Stimulated activated CD4-positive, alpha-beta T cell treated with anti-CD3 and anti-CD28 coated beads, Interleukin-1b, Interleukin-23, amount 100 ng/mL, for 1 hour (primary cell): ENCODE measurements at places on chromosomes 7 and 10.

GRCh38 chr10:7700577-7701125, 2.5 kb upstream of the ITIH2 start:
- no peak for DNase-seq

GRCh38 chr10:113386005-113386404, 166.8 kb upstream of the HABP2 start:
- DNase-seq = no peak

GRCh38 chr7:84666651-84667050, 472.1 kb upstream of the SEMA3A start:
- DNase-seq = no peak

GRCh38 chr10:92816091-92816531, 32.2 kb upstream of the EXOC6 start:
- no peak for DNase-seq

GRCh38 chr10:71134732-71135211, 77.6 kb upstream of the UNC5B start:
- DNase-seq = no peak

DNA sequence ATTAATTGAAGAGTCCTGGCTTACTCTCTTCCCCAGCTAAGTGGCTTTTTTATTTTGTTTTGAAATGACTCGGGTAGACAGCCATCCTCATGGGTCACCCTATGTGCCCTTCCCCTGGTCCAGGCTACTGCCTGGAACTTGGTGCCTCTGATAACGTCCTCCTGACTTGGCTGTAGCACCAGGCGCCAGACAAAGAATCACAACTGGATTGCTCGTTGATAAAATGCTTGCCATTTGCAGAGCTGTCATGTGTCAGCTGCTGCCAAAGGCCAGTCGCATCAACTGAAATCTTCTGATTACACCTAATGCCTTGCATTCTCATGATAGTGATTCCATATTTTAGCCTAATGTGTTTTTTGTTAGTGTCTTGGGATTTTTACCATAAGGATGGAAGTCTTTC, 27.4 kb upstream of the ABLIM1 start:
- DNase-seq = no peak

- no peak for DNase-seq
Measured at GRCh38 chr7:42414941-42415505, 178.0 kb upstream of the GLI3 start.

GRCh38 chr7:77269360-77270093, 69.9 kb upstream of the FGL2 start:
- no peak for DNase-seq

- DNase-seq = no peak
Measured at GRCh38 chr10:75097666-75098285, 13.7 kb upstream of the SAMD8 start.

GRCh38 chr7:159108941-159109652, 35.6 kb downstream of the VIPR2 start:
- DNase-seq = no peak

DNA sequence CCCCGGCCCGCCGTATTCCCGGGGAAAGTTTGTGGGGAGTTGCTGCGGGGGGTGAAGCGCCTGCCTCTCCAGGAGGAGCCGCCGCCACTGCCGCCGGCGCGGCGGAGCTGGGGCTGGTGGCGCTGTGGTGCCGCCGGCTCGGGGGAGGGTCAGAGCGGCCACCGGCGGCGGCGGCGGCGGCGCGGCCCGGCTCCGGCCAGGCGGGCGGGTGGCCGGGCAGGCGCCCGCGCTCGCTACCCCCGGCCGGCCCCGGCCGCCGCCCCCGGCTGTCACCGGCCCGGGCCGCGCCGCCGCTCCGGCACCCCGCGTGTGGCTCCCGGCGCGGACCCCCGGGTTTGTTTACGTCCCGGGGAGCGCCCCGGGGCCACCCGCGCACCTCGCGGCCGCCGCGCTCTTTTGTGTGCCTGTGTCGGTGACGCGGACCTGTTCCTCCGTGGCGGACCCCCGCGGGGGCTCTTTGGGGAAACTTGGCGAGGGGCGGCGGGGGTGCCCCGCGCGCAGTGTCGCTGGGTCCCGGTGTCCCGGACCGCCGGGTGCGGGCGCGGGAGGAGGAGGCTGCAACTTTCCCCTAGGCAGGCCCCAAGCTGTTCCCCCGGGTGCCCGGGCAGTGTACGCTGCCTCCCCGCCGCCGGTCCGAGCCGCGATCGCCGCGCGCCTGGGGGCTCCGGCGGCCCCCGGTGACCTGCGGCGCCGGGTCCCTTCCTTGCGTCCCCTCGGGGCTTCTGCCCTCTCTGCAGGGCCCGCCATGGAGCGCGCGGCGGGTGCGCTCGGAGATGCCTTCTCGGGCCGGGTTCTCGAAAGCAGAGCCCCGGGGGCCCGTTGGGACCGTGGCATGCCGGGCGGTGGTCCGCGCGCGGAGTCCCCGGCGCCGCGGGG, 593 bp upstream of the CUX1 start:
- DNase-seq = no peak

- no peak for DNase-seq
Measured at GRCh38 chr10:120423431-120424197, 33.4 kb upstream of the PLPP4 start.

GRCh38 chr10:117610321-117610720, 67.8 kb downstream of the EMX2 start:
- no peak for DNase-seq

- no peak for DNase-seq
Measured at GRCh38 chr10:124448696-124449169, 1.1 kb downstream of the NKX1-2 start.

DNA sequence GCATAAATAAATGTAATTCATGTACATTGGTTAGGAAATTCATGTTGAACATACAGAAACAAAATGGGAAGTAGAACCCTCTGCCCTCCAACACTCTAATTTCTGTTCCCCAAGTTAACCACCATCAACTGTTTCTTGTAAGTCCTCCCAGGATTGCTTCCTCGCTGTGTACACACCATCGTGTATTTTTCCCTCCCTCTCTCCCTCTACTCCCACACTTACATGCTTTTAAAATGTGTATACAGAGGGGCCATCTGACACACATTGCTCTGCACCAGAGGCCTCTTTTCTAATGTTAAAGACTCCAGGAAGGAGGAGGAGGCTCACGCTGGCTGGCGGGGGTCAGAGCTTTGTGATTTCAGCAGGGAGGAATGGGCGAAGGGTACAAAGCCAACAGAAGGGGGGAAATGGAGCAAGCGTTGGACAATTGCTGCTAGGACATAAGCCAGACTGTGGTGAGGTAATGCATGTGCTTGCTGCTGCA, 1.9 kb upstream of the EPHA1 start:
- DNase-seq = no peak

- DNase-seq = no peak
Measured at GRCh38 chr10:62938672-62939071, 122.5 kb upstream of the EGR2 start.
